ENCODE measurements at places on chromosomes 4 and X. TPM values are rescaled to one million over a fixed set of nuclear protein-coding genes. Genes with fewer than 3 reads are reported as not detected.
A peak's percentile ranks its signal among the peaks of the same experiment; 100 is the strongest.

Gene RHOXF2B
- 0.13 TPM for total RNA-seq

Gene PPP1R2C
- total RNA-seq = not detected

Gene AR
- total RNA-seq = 5.2 TPM

- H3K4me3 ChIP-seq = no peak overlapping the region
- H3K4me1 ChIP-seq = no peaks in the 10 kb centered on the region
- no peaks in the 10 kb centered on the region for H3K27me3 ChIP-seq
- H3K27ac ChIP-seq = no peak overlapping the region
These were observed 133.9 kb downstream of the TET2 start for GRCh38 chr4:105280338-105281123.

DNA sequence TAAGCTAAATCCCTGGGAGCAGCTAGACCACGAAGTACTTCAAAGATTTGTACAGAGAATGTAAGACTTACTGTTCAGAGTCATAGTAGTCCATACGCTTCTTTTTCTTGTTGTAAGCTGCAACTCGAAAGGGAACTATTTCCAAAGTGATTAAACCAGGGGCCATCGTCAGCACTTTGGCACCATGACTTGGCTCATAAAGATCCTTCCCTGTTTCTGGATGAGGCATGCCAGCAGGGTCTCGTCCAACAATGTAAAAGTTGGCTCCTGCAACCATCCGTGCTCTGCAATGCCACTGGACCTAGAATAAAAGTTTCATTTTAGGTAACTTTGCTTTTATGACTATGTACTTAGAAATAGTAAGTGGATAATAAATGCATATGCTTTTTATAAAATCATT is 88.5 kb downstream of the PAPSS1 start:
- no peaks in the 10 kb centered on the region for H3K27me3 ChIP-seq
- no peaks in the 10 kb centered on the region for H3K4me1 ChIP-seq
- H3K4me3 ChIP-seq = no peak overlapping the region
- no peak overlapping the region for H3K27ac ChIP-seq
- no peak for DNase-seq

DNA sequence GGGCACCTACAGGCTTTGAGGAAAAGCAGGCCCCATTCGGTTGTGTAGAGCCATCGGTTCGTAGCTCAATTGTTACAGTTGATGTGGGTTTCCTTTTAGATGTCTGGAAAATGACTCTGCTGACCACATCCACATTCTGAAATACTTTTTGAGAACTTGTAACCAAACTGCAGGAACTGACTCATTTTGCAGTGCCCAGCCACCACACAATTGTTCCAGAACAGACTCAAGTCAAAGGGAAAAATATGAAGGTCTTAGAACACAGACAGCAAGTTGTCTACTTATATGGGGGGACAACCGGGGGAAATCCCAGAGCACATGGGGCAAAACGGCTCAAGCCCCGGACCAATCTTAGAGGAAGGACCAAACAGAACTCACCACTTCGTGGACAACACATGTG is 557.6 kb upstream of the DIPK2B start:
- H3K4me3 ChIP-seq = no peak overlapping the region
- peaks cover 10% of the 10 kb centered on the region for H3K4me1 ChIP-seq
- H3K27me3 ChIP-seq = no peaks in the 10 kb centered on the region
- DNase-seq = no peak
- no peaks in the 10 kb centered on the region for H3K36me3 ChIP-seq
- H3K27ac ChIP-seq = no peak overlapping the region

- H3K4me1 ChIP-seq = peaks cover 4% of the 10 kb centered on the region
- H3K4me3 ChIP-seq = no peak overlapping the region
- H3K36me3 ChIP-seq = no peaks in the 10 kb centered on the region
- H3K27me3 ChIP-seq = no peaks in the 10 kb centered on the region
- H3K27ac ChIP-seq = no peak overlapping the region
These were observed 863.4 kb downstream of the PDHA2 start for GRCh38 chr4:96703265-96703664.

- DNase-seq = no peak
- no peak overlapping the region for H3K4me3 ChIP-seq
- H3K27me3 ChIP-seq = no peaks in the 10 kb centered on the region
- H3K36me3 ChIP-seq = no peaks in the 10 kb centered on the region
- H3K27ac ChIP-seq = no peak overlapping the region
- peaks cover 11% of the 10 kb centered on the region for H3K4me1 ChIP-seq
These were observed 149.8 kb upstream of the NOCT start for GRCh38 chr4:138865765-138866164.

DNA sequence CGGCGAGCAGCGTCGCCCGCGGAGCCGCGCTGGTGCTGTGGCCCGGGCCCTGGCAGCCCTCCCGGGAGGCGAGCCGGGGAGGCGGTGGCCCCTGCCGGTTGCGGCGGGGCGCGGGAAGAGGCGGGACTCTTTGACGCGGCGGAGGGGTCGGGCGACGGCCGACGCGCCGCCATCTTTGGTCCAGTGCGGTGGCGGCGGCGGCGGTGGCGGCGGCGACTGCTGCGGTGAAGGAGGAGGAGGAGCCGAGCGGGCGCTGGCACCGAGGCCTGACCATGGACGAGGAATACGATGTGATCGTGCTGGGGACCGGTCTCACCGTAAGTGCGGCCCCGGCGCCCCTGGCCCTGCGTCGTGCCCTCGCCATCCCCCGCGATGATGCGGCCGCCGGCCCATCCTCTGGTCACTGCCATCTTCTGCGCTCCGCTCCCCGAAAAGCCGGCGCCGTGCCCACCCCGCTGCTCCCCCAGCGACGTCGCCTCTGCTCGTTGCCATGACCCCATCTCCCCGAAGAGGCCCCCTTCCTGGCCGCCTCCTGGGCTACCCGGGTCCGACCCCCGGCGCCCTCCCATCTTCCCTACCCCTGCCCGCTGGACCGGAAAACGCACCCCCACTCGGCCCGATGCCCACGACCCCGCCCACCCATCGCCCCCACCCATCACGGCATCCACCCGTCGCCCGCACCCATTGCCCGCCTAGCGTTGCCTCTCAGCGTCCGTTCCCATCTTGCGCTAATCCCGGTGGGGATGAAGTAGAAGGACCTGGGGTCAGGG is at the start of gene GDI1:
TSS of gene GDI1 (plus strand) at position 172 of the 770 bp plus-strand sequence. CDS start at position 273, 101 bp downstream.
- peaks cover 3% of the 10 kb centered on the region for H3K36me3 ChIP-seq
- DNase-seq = peak; percentile 57
- no peaks in the 10 kb centered on the region for H3K27me3 ChIP-seq
- H3K4me3 ChIP-seq = no peak within 1 kb of the TSS

DNA sequence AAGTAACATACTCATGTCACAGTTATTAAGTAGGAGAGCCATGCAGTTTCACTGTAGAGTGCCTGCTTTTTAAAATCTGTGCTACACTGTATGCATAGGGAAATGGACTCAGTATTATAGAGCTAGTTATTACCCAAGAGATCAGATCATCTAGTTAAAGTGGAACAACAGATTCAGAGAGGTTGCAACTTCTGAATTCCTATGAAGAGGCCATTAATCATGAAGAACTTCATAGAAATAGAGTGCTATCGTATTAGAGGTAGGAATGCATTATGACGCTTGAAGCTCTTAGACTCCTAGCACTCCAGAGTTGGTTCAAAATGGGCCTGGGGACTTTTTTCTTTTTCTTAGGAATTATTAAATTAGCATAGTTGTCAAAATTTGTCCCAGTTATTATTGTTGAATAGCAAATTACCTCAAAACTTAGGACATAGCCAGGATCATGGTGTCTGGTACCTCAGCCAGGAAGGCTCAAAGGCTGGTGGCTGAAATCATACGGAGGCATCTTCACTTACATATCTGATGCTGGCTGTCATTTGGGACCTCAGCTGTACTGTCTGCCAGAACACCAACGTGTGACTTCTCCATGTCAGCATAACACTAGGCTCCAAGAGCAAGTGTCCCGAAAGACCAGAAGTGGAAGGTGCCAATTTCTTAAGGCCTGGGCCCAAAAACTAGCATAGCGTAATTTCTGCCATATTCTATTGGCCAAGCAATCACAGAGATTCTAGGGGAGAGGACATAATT is 125.7 kb downstream of the STAG2 start:
- H3K27ac ChIP-seq = no peak overlapping the region
- H3K4me1 ChIP-seq = no peaks in the 10 kb centered on the region
- peaks cover 11% of the 10 kb centered on the region for H3K36me3 ChIP-seq
- H3K27me3 ChIP-seq = no peaks in the 10 kb centered on the region
- H3K4me3 ChIP-seq = no peak overlapping the region

DNA sequence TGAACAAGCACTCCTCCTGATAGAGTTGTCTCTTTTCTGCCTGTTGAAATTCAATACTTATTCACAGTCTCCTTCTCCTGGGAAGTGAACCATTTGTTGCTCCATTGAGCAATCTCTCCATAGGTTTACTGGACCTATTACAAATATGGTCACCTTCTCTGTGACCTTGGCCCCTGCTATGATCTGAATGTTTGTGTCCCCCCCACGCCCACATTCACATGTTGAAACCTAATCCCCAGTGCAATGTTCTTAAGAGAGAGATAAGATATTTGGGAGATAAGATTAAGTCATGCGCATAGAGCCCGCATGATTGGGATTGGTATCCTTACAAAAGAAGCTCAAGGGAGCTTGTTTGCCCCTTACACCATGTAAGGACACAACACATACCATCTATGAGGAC is 54.1 kb upstream of the GABRE start:
- no peak for DNase-seq
- H3K4me3 ChIP-seq = no peak overlapping the region
- H3K27me3 ChIP-seq = no peaks in the 10 kb centered on the region
- H3K27ac ChIP-seq = no peak overlapping the region

All from thyroid gland (tissue), 4 donors.